ENCODE measurements at places on chromosomes 16 and 17. TPM values are rescaled to one million over a fixed set of nuclear protein-coding genes. Genes with fewer than 3 reads are reported as not detected.

Gene CUEDC1
- total RNA-seq: 0.90 TPM

Gene ACSF3
- 71.2 TPM for total RNA-seq

Gene KRTAP4-5
- total RNA-seq: not detected

Gene DNAAF1
- total RNA-seq: not detected

Gene OTOP2
- not detected for total RNA-seq

Gene CACNA1G
- total RNA-seq: not detected

DNA sequence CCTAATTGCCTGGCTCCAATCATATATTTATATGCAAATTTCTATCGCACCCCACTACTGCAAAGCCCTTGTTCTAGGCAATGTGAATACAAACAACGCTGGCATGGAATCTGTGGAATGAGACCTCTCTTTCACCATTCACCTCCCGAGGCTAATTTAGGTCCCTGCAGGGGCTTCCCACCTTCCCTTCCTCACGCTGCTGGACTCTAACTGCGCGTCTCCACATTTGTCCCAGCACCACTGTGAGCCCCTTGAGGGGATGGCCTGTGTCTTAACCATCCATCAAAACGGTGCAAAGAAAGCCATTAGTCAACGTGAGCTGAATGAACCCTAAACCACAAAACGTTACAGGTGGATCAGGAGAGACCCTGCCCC, 1.6 kb downstream of the TMEM114 start:
- DNase-seq: no peak

- no peak for DNase-seq
Measured at GRCh38 chr16:58507195-58507962, 7.4 kb downstream of the NDRG4 start.

- no peak for DNase-seq
Measured at GRCh38 chr17:50922107-50922506, 56.0 kb upstream of the TOB1 start.

GRCh38 chr17:37605081-37605480, 4.1 kb downstream of the SYNRG start:
- no peak for DNase-seq

DNA sequence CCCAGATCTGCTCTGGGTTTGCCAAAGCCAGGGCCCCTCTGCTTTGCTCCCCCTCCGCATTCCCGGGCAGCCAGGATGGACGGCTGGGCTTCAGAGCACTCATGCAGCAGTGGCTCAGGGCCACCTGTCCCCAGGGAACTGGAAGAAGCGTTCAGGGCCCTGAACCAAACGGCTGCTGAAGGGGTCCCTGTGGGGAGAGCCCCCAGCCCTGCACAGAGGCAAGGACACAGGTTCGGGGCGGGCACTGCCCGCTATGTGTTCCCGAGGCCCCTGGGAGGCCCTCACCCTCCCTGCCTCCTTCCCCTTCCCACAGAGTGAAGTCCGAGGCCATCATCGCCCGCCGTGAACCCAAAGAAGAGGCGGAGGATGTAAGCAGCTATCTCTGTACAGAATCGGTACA, 10.4 kb downstream of the NME3 start:
- no peak for DNase-seq

DNA sequence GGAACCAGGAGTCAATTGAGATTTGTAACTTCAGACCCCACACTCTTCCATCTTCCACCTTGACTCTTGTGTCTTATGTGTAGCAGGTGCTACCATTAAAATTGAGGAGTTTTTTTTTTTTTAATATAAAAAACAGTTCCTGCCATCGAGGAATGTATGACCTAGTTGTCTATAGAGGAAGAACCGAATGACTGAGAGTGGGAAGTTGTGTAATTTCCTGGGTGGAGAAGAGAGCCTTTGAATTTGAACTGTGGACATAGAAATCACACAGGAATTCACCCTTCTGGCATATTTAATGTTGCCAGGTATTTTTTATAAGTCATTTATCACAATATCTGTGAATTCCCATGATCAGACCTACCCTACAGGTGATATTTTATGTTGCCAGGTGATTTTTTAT, 22.0 kb downstream of the SP2 start:
- DNase-seq: no peak

Data from CD4-positive, alpha-beta memory T cell (primary cell).